ENCODE measurements at places on chromosomes 6 and 20. TPM values are rescaled to one million over a fixed set of nuclear protein-coding genes. Genes with fewer than 3 reads are reported as not detected.
A peak's percentile ranks its signal among the peaks of the same experiment; 100 is the strongest.

DNA sequence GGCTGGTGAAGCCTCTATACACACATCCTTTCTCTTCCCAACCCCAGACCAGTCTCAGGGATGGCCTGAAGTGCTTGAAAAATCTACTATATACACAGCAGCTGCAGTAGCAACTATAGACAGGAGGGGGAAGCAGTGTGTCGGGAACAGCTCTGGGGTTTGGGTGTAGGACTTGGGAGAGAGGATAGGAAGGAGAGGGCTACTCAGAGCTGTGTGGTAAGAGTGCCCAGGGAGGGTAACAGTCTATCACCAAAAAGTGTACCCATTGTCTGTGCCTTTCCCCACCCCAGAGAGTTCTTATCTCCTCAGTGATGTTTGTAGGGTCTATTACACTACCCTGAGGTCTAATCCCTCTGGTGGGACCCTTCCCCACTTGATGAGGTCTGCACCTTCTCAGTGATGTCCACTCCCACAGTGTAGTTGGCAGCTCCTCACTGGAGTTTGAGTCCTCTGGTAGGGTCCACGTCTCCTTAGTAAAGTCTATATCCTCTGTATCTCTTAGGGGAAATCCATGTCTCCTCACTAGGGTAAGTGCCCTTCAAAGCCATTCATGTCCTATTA lies 1.5 kb upstream of the GGT7 start:
- peak; percentile 51 for ATAC-seq

PAK5 gene
- total RNA-seq = 0.52 TPM

GSTA1 gene
- 1.6 TPM for total RNA-seq

BPI gene
- not detected for total RNA-seq

DNA sequence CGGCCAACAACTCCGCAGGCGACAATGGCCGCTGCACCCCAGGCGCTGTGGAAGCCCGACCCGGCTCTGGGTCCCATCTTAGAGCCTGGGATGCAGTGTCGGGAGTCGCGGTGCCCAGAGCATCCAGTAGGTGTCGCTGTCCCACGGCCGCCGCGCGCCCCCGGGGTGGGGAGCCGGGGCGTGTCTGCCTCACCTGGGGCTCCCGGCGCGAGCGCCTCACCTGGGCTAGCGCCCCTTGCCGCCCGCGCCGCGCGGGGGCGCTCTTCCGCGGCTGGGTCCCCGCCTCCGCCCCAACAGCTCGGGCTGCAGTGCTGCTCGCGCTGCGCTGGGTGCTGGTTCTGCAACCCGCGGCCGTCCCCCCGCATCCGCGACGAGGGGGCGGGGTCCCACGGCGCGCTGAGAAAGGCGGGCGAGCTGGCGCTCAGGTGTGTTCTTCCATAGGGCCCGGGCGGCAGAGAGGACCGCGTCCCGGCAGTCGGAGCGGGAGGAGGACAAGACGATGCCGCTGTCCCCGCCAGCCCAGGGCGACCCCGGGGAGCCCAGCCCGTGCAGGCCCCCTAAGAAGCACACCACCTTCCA lies at the start of gene CRYBG1:
Gene CRYBG1, plus strand, starts transcription at position 308 of the 579 bp plus-strand sequence. Its CDS starts 192 bp downstream, at position 500.
- peak; percentile 97 for ATAC-seq

- peak; percentile 66 for ATAC-seq
These were observed 119.1 kb downstream of the DHX35 start for GRCh38 chr20:39081255-39081654.

- ATAC-seq = no peak
These were observed 90.8 kb downstream of the FAM83B start for GRCh38 chr6:54937371-54937770.

GRCh38 chr6:107244082-107244741 lies 128.9 kb upstream of the BEND3 start:
- ATAC-seq = no peak

HLA-DPA1 gene
- total RNA-seq = 12.7 TPM

DNA sequence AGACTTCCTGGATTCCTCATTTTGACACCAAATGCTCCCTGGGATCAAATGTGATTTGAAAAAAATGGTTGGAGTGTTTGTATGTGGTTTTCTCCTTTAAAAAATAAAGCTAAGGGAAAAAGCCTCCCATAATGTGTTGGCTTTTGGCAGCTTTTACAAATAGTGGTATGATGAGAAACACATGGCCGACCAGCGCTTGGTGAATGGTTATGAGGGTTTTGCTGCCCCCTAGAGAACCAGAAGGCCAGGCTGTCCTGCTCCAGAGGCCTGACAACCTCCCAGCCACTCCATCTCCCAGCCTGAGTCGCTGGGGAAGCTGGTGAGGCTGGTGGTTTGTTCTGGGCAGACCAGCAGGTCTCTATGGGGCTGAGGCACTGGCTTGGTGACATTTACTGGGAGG lies 69.3 kb downstream of the CLIC5 start:
- no peak for ATAC-seq

DNA sequence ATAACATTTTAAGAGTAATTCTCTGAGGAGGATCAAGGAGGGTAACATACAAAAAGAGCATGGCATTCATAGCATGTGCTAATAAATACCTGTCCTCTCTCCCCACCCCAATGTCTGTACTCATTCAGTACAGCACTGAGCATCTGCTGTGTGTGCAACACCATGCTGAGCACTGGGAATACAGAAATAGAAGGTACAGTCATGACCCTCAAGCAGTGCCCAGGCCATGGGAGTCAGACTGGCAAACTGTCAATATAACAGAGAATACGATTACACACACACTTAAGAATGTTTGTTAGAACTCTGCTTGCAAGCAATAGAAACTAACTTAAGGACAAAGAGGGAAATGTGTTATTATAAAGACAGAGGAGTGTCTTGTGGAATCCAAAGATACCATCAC lies 24.7 kb upstream of the ZFAND3 start:
- ATAC-seq = no peak

- no peak for ATAC-seq
These were observed 26.9 kb downstream of the RGS17 start for GRCh38 chr6:153104220-153104619.

GRCh38 chr6:157033428-157034140 lies 256.4 kb downstream of the ARID1B start:
- no peak for ATAC-seq

GRCh38 chr6:43496370-43497128 lies 13.6 kb downstream of the LRRC73 start:
- ATAC-seq = peak; percentile 70

- ATAC-seq = no peak
These were observed 231.9 kb upstream of the SGK1 start for GRCh38 chr6:134549854-134550253.

GRCh38 chr20:4060856-4061695 lies 45.7 kb upstream of the RNF24 start:
- ATAC-seq = no peak

- no peak for ATAC-seq
These were observed 5.9 kb upstream of the NOX3 start for GRCh38 chr6:155461556-155461955.

DNA sequence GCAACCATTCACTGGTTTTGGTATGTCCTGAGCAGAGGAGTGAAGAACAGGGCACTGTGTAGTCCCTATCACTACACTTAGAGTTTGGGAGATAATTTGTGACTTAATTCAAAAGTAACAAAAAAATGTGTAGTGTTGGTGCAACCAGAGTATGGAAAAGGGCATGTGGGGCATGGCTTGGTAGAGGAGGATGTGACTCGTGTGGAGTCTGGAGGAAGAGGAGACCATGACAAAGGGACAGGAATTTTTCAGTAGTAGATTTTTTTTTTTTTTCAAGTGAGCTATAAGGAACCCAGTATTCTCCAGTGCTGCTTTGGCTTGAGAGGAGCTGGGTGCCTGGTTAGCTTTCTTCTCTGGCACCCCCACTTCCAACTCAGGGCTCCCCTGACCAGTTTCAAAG lies 5.1 kb downstream of the MTRES1 start:
- ATAC-seq = no peak

All from esophagus mucosa (tissue), 1 donor.